Activated CD8-positive, alpha-beta memory T cell treated with anti-CD3 and anti-CD28 coated beads for 1 hour (primary cell): ENCODE measurements at places on chromosomes 4 and X.

GRCh38 chr4:94763500-94763899, 5.7 kb downstream of the BMPR1B start:
- DNase-seq = no peak

DNA sequence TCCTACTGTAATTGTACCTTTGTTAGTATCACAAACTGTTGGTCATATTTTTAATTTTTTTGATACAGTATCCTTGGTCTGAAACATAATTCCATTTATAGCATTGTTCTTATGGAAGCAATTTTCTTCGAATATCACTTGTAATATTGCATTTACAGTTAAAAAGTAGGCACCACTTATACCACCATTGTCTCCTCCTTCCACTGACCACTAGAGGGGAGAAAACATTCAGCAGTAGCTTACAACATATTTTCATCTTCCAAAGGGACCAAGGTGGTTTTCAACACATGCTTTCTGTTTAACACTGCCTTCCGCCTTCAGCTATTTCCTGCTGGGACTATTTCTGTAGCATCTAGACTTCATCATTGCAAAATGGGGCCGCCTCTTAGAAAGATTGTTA, 146.2 kb downstream of the COL4A6 start:
- DNase-seq = no peak

DNA sequence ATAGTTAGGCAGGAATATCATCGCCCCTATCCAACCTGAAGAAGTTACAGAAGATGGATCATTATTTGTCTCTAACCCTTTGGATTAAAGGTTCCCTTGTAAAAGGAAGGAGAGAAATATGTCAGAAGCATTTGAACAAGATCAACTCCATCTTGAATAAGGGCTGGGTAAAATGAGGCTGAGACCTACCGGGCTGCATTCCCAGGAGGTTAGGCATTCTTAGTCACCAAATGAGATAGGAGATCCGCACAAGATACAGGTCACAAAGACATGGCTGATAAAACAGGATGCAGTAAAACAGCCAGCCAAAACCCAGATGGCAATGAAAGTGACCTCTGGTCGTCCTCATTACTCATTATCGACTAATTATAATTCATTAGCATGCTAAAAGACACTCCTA, 148.9 kb downstream of the GALNTL6 start:
- DNase-seq = no peak

- no peak for DNase-seq
Measured at GRCh38 chr4:121280425-121280824, 100.4 kb downstream of the QRFPR start.

DNA sequence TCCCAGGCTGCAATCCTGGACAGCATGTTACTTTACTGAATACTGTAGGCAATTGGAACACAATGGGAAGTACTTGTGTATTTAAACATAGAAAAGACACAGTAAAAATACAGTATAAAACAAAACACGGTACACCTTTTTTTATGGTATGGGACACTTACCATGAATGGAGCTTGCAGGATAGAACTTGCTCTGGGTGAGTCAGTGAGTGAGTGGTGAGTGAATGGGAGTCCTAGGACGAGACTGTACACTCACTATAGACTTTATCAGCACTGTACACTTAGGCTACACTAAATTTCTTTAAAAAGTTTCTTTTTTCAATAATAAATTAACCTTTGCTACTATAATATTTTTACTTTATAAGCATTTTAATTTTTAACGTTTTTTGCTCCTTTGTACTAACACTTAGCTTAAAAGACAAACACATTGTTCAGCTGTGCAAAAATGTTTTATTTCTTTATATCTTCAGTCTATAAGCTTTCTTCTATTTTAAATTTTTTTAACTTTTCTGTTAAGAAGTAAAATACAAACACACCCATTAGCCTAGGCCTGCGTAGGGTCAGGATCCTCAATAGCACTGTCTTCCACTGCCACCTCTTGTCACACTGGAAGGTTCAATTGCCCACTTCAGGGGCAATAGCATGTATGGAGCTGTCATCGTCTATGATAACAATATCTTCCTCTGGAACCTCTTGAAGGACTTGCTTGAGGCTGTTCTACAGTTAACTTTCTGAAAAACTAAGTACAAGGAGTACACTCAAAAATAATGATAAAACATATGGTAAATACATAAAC, 293.5 kb upstream of the FSTL5 start:
- no peak for DNase-seq

DNA sequence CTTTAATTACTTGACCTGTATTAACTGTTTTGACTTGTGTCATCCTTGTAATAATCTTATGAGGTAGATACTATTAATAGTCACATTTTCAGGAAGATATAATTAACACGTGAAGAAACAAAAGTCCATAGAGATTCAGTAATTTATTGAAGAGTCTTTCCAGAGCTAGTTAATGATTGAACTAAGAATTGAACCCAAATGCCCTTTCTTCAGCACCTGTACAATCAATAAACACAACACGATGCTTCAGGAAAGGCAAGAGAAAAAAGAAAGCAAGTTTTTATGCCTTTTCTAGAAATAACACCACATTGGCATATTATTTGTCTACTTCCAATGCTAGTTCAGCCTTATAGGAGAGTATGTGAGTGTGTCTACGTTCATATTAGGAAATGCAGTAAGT, 399.6 kb downstream of the NAF1 start:
- no peak for DNase-seq

- no peak for DNase-seq
Measured at GRCh38 chrX:30948626-30949025, 59.6 kb upstream of the TAB3 start.

- no peak for DNase-seq
Measured at GRCh38 chr4:123833171-123833643, 436.6 kb downstream of the SPRY1 start.

- DNase-seq = no peak
Measured at GRCh38 chr4:37758226-37758625, 68.3 kb upstream of the PGM2 start.

DNA sequence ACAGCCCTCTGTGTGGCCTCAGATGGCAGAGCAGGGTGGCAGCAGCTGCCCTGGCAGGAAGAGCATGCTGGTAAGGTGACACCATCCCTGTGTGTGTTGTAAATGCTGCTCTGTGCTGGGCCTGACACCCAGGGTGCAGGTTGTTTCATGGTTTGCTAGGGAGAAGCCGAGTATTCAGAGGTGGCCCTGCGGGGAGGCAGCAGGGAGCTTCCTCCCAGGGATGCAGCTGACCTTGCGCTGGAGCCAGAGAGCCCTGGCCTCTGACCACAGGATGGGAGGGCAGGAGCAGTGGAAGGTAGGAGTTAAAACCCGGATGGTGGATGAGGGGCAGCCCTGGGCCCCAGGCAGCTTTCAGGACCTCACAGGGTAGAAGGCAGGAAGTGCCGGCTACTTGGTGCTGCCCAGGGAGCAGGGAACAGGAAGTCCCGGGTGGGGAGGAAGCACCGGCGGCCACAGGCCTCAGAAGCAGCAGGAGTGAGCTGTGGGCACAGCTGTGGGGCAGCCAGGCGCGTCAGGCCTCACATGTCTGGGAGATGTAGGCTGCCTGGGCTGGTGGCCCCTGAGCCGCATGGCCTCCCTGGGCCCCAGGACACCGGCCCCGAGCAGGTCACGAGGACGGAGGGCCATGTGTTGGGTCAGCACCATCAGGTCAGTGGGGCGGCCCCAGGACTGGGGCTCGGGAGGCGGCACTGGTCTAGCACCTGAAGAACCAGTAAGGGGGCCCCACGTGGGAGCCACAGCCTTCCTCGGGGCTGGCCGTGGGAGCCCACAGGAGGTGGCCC, 19.1 kb downstream of the SH3BP2 start:
- no peak for DNase-seq

GRCh38 chrX:134572816-134573682, 85.2 kb downstream of the PLAC1 start:
- no peak for DNase-seq

DNA sequence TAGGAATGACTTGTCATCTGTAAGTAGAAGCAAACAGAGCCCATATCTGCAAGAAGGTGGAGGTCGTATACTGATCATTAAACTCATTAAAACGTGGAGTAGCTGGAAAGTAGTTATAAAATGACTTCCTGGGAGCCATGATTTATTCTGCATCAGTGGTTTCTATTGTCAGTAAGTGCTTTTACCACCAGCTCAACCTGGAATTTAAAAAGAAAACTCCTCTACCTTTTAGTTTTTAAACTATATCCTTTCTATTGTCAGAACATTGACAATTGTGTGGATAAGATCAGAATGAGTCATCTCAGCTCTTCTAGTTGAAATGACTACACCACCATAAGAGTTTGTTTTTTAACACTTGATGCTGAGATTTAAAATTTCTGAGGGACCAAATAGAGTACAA, 651.2 kb upstream of the GALNT7 start:
- no peak for DNase-seq

GRCh38 chrX:51496501-51497291, at the start of gene NUDT11:
Gene NUDT11, minus strand, starts transcription at chrX:51496592. Its CDS starts 148 bp downstream, at chrX:51496444.
- no peak for DNase-seq

DNA sequence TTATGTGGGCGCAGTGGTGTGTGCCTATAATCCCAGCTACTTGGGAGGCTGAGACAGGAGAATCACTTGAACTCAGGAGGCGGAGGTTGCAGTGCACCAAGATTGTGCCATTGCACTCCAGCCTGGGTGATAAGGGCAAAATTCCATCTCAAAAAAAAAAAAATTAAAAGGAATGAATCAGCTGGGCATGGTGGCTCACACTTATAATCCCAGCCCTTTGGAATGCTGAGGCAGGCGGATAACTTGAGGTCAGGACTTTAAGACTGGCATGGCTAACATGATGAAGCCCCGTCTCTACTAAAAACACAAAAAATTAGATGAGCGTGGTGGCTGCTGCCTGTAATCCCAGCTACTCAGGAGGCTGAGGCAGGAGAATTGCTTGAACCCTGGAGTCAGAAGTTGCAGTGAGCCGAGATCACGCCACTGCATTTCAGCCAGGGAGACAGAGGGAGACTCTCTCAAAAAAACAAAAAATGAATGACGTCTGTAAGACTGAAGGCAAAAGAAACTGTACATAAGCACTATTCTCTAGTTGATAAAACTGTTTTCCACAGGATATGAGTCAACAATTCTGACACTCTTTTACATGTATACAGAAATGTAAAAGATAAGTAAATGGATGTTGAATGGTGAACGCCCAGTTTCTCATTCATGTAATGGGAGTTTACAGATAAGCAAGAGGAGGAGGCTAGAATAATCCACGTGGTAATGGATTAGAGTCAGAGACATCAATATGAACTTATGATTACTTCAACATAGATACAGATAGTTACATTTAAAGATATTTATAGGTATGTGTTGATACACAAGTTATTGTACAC, 22.2 kb downstream of the CENPC start:
- no peak for DNase-seq

DNA sequence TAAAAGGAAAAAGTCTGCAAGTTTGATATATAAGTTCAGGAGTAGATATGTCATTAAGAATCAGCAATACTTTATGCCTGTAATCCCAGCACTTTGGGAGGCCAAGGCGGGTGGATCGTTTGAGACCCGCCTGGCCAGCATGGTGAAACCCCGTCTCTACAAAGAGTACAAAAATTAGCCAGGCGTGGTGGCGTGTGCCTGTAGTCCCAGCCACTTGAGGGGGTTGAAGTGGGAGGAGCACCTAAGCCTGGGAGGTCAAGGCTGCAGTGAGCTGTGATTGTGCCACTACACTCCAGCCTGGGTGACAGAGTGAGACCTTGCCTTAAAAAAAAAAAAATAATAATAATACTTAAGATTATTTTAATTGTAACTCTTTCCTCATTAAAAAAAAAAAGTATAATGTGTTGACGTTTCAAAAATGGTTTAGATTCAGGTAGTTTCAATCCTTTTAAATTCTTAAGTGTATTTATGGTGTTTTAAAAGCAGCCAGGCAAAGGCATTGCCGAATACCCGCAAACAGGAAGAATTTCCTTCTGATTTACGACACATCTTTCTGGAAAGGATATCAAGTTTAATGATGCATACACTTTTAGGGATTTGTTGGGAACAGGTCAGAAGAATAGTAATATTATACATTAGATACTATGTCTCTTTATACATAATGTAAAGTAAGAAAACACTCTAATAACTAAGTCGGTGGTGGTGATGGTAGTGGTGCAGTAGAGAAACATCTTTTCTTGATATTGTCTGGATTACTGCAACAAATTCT, 80.9 kb downstream of the KDM6A start:
- no peak for DNase-seq

DNA sequence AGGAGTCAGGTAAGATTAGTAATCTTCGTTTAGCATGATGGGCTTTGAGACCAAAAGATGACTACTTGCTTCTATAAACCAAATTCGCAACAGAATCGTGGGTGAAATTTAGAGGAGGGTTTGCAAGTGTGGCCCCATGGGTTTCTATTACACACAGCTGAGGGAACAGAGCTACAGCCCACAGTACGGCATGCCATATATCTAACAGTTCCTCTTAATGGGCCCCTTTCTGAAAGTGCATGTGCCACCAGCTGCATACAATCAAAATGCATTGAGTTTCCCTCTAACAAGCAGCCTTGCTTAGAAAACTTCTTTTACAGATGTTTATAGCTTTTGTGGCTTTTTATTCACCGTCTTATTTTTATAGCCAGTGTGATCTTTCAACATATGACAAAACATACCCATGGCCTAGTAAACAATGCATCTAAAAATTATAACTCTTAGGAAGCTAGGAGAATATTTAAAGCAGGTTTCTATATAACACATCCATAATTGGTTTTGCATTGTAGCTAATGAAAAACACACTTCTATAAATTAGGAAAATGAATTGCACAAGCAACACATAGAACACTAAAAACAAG, 202.1 kb downstream of the PRDM5 start:
- no peak for DNase-seq

GRCh38 chr4:3013839-3014350, 50.5 kb downstream of the GRK4 start:
- no peak for DNase-seq

DNA sequence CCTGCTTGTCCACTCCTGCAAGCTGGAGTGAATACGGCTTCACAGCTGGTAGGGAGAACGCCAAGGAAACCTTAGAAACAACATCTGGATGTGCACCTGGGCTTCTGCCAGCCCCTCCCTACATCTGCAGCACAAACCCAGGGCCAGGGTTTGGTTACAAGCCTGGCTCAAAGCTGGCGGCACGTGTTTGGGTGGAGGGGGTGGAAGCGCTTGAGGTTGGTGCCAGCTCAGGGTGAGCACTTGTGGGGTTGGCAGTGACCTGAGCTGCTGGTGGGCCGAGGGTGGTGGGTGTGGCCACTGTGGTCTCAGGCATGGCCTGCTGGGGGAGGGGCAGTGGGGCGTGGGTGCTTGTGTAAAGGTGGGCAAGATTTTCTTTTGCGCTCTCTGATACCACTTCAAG, 15.6 kb downstream of the ELF4 start:
- no peak for DNase-seq
